Body of pancreas (tissue), 4 donors: ENCODE measurements at places on chromosomes 6 and 20.

DNA sequence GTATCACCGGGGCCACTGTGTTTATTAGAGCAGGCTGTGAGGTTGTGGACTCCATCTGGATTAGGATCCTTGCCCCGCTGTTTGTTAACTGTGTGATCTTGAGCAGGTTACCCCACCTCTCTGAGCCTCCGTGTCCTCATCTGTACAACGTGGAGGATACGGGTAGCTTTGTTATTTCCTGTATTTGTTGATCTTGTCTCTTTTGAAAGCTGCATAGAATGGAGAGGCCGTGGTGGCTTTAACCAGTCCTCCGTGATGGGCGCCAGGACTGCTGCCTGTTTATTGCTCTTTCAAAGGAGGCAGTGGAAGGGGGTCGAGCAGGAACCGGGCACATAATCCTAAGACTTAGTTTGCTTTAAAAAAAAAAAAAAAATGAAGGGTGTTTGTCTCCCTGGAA lies 22.9 kb downstream of the BCAS4 start:
- no peak for DNase-seq

GRCh38 chr6:100881707-100882040 lies 545 bp upstream of the ASCC3 start:
- DNase-seq, result no peak

- no peak for DNase-seq
Measured at GRCh38 chr6:90192857-90193256, 103.8 kb downstream of the BACH2 start.

DNA sequence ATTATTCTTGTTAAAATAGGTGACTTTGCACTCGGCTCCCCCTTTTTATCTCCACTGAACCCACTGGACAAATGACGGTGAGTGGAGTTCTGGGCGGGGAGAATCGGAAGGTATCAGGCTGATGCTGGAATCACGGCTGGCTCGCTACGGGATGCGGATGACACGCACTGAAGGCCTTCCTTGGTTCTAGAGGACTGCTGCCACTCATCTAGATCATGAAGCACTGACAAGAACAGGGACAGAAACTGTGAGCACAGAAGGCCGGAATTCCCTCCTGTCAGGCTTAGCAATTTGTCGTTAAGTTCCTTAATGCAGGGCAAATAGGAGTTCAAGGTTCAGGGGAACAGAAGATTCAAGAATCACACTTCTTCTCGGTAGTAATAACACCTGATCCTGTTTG lies 89.9 kb upstream of the MPC1 start:
- no peak for DNase-seq
